ENCODE measurements at places on chromosomes 3 and 15.

- no peak for DNase-seq
Measured at GRCh38 chr15:38868326-38869114, 303.9 kb upstream of the RASGRP1 start.

DNA sequence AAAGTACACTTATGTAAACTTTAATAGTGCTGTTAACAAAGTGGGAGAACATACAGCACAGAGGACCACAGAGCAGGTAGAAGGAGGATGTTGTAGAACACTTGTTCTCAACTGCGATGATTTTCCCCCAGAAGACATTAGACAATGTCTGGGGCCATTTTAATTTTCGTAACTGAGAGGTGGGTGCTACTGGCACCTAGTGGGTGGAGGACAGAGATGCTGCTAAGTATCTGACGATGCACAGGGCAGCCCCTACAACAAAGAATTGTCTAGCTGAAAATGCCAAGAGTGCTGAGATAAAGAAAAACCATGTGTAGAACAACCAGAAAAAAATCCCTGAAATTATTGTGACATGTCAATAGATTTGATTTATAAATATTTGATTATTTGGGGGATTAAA lies 5.0 kb upstream of the KBTBD8 start:
- no peak for DNase-seq

DNA sequence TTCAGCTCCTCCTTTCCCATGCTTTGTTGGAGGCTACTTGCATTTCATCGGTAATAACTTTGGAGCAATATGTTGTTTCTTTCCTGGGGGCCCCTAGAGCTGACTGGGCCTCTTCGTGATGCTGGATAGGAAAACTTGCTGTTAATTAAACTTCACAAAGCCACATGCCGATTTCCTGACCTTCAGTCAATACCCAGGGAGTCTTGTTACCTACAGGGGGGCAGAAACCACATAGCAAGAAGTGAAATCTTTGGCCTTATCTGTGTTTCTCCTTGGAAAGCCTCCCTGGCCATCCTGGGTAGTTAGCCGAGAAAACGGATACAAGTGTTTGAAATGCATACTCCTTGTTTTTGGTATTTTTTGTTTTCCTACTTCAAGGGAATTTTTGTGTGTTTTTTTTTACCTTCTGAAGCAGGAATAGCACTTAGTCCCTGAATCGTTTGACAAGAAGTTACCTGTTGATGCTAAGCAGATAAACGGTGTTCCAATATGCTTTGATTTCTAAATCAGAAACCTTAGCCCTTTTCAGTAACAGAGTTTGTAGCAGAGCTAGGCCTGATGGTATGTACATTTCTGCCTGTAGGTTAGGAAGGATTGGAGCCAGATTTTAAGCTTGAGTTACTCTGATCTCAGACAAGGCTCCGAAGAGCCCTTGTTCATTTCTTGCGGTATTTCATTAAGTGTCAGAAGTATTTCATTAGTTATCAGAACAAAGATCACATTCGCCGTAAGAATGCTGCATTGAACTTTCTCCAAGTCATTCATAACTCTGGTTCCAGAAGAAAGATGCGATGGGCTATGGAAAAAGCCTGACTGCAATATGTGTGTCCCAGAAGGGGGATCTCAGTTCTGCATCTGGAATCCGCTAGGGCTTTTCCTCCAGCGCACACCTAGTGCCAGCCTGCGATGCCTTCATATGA lies 111.5 kb downstream of the THSD4 start:
- no peak for DNase-seq

DNA sequence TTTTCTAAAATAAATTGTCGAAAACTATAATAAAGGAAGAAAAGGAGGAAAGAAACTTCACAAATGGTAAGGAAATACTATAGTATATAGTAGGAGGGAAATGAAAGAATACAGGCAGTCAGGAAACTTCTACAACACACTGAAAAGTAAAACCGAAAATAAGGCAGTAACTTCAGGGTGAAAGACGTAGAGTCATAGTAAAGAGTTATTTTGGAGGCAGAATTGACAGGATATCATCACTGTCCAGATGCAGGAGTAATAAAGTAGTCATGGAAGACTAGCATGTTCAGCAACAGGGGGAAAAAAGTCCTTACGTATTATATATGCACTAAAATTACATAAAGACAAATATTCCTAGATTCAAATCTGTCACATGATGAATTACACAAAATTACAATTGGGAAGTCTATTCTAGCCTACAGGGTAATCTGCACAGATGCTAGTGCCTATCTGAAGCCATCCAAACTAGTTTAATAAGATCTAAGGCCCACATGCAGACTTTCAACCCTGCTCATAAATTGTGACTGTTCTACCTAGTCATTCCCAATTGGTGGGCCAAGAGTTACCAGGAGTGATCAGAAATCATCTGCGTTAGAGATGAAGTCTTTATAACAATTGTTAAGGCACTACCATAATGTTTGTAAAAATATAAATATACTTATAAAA lies 14.0 kb downstream of the VPS13C start:
- DNase-seq = no peak

GRCh38 chr3:61964566-61964965 lies 403.2 kb downstream of the PTPRG start:
- no peak for DNase-seq

DNA sequence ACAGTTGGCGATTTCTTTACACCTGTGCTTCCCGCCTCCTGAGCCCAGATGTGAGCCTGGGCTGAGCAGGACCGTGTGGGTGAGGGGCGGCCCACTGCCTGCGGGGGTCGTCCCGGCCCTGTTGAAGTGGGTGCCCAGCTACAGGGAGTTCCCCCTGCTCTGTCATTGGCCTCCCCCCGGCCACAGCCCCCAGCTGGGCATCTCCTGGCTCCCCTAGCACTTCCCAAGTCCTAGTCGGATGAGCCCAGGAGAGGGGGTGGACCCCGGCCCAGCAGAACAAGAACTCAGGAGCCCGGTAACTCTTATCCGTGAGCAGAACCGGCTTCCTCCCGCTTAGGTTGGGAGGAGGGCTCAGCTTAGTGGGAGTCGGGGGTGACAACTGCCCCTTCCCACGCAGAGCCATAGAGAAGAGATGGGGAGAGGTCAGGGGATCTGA lies 757 bp downstream of the PAQR5 start:
- no peak for DNase-seq

DNA sequence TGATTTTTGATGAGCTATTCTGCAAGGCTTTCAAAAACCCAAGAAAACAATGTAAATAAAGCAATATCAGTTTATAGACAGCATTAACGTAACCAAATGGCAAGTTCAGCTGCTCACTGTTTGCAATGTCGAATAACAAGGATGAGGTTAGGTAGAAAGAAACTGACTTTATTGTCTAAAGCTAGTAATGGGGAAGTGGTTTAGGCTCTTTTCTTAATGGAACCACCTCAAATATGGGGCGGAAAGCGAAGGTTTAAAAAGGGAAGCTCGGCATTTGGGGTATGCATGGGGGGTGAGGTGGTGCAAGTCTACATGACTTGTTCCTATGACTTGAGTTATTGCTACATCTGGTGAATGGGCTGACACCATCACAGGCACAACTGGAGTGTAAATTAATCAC lies 1060.2 kb downstream of the NSUN3 start:
- DNase-seq = no peak

DNA sequence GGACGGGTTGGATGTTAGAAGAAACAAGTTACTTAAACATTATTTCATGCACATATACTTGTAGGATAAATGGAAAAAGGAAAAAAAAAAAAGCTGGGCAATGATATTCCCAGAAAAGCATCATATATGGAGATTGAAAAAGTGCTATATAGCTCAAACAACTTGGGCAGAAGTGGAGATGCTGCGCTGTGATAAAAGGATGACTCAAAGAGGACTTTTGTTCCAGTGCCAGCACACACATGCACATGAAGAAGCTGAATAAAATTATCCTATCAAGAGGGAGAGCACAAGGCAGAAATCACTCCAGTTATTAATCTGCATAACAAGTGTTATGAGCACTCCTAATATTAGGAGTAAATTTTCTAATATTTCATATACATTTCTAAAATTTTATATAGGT lies 30.9 kb downstream of the FRMD4B start:
- DNase-seq = no peak

GRCh38 chr15:64251658-64252057 lies 88.8 kb upstream of the PPIB start:
- DNase-seq = no peak

GRCh38 chr3:50445919-50446318 lies 57.5 kb downstream of the CACNA2D2 start:
- DNase-seq = no peak

- no peak for DNase-seq
Measured at GRCh38 chr3:38608086-38608775, 41.3 kb downstream of the SCN5A start.

DNA sequence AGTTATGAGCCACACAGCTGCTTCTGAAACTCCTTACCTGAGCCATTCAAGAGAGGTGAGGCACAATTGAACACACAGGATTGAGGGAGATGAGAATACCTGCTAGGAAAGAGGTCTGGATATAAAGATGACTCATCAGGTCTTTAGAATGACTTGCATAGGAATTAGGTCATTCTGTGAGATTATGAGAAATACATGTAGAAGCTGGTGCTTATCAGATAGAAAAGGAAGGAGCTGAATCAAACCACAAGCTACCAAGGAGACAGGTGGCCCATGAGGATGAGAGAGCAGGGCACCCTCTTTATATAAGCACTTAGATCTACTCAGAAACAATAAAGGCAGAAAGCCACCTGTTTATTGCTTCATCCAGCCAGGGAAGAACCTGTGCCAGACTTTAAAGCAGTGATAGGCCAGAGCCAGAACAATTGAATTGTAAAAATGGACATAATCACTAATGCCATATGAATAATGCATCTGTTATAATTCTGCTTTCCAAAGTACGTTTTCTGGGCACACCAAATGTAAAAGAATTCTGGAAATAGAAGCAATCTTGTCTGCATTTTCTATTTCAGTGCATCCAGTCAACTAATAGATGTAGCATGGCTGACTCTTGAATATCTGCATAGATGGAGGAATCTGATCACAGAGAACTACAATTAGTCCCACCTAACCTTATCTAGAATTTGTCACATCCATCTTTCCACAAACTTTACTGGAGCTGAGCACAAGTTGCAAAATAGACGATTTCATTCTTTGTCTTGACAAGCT lies 74.9 kb downstream of the PIK3R4 start:
- DNase-seq = no peak

DNA sequence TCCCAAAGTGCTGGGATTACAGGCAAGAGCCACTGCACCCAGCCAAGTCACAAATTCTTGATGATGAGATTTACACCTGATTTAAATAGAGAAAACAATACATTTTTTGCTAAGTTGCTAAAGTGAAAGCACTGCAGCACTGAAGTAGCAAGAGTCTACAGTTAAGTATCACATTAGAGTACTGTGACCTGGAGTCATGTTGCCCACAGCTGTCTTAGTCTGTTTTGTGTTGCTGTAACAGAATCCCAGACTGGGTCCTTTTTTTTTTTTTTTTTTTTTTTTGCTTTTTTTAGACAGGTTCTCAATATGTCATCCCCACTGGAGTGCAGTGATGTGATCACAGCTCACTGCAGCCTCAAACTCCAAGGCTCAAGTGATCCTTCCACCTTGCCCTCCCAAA lies 23.2 kb upstream of the GNB4 start:
- no peak for DNase-seq

DNA sequence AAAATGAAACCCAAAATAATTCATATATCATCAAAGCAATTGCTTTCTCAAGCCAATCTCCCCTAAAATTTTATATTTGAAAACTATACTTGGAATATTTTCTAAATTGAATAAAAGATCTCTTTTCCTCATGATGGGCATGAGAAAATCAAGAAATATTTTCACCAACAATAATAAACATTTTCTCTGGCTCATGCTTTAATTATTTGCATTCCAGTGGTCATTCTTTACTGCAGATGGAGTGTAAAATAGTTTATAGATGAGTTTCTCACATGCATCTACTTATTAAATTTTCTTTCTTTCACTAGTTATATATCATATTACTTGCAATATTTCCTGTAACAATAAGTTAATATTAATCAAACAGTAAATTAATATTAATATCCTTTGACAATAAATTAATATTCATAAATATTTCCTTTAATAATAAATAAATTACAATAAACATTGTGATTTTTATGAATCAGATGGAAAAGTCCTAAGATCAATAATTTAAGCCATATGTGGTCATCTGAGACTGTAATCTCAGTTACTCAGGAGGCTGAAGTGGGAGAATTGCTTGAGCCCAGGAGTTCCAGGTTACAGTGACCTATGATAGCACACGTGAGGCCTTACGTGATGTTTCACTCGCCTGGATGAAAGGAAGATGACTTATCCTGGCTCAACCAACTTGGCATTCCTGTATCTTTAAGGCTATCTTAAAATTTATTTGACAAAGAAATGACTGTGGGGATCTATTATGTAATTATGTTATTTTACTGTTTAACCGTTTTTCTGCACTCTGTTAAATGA lies 958.8 kb downstream of the ZPLD1 start:
- no peak for DNase-seq

Data from iPS DF 19.7 (cell line).